H1 (cell line): ENCODE measurements at places on chromosomes 12 and 14.

DNA sequence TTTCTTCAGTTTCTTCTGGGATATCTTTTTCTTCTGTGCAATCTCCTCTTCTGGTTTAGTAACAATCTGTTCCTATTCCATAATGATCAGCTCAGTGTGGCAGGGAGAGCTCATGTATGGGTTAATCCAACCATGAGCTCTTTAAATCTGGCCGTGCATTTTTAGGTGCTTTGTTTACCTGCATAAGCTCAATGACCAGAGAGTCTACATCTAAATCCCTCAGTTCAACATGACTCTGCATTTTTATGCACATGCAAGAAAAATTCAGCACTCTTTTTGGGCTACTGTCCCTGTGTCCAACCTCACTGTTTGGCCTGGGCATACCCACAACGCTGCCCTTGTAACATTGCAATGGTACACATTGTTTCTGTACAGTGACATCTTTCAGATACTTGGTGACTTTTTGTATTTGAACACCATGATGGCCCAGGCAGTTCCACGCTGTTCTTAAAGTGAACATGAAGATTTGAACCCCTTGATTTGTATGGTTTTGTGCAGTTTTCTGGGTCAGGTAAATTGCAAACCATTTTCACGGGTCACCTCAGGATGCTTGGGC lies 243.3 kb upstream of the SRRM4 start:
- no peak for DNase-seq

DNA sequence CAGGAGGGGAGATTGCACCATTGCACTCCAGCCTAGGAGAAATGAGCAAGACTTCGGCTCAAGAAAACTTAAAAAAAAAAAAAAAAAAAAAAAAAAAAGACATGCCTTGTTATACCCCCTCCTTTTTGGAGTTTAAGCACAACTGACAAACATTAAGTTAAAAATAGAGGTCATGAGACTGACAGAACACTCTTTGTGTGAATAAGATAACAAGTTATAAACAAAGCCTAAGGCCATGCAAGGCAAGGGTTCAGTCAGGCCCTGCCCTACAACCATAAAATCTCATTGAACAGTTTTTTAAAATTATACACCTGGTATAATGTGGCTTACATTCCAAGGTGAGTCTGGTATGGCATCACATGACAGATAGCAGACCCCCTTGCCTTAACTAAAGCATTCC lies 39.3 kb downstream of the TSPAN19 start:
- no peak for DNase-seq

- DNase-seq: no peak
Observed at GRCh38 chr12:132143336-132144071, 615 bp downstream of the DDX51 start.

GRCh38 chr12:13981296-13981962 lies at the start of gene GRIN2B:
GRIN2B (minus strand) TSS chr12:13981602; CDS start chr12:13866208, 115,394 bp downstream.
- no peak for DNase-seq

- DNase-seq: no peak
Observed at GRCh38 chr14:82935691-82936090, 1402.0 kb upstream of the SEL1L start.

DNA sequence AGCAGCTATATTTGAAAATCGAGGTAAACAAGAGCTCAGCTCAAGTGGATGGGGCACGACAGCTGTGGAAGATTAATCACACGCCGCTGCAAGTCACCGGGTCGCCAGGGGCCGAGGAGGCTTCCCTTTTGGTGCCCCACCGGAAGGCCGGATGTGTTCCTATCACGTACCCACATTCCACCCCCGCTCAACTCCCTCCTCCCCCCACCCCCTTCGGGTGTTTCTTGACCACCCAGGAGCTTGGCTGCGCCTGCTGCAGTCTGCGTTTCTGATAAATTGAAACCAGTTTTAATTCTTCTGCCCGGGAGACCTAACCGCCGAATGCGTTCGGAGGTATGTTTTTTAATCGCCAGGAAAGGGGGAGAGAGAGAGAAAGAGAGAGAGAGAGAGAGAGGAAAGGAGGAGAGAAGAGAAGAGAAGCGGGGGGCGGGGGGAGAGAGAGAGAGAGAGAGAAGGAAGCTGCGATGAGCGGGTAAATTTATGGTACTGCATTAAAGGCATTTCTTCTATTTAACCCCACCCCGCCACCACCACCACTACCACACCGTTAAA lies 1.8 kb downstream of the SLC8A3 start:
- peak; percentile 62 for DNase-seq

DNA sequence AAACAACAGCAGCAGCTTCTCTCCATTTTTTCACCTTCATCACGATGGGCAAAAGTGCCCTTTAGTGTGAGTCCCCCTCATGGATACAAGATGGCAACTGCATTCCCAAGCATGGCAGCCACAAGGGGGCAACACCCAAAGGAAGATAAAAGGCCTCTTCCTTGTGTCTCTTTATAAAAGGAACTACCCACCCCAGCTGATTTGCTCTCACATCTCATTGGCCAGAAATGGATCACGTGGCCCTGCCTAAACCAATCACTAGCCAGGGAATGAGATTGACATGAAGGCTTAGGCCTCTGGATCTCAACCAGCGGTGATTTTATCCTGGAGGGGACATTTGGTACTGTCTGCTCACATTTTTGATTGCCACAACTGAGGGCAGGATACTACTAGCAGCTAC lies 21.9 kb upstream of the IFT81 start:
- DNase-seq: peak; percentile 69

GRCh38 chr12:94150240-94151121 lies 2.1 kb downstream of the PLXNC1 start:
- DNase-seq: no peak

GRCh38 chr14:30767624-30768023 lies 106.7 kb upstream of the COCH start:
- no peak for DNase-seq

DNA sequence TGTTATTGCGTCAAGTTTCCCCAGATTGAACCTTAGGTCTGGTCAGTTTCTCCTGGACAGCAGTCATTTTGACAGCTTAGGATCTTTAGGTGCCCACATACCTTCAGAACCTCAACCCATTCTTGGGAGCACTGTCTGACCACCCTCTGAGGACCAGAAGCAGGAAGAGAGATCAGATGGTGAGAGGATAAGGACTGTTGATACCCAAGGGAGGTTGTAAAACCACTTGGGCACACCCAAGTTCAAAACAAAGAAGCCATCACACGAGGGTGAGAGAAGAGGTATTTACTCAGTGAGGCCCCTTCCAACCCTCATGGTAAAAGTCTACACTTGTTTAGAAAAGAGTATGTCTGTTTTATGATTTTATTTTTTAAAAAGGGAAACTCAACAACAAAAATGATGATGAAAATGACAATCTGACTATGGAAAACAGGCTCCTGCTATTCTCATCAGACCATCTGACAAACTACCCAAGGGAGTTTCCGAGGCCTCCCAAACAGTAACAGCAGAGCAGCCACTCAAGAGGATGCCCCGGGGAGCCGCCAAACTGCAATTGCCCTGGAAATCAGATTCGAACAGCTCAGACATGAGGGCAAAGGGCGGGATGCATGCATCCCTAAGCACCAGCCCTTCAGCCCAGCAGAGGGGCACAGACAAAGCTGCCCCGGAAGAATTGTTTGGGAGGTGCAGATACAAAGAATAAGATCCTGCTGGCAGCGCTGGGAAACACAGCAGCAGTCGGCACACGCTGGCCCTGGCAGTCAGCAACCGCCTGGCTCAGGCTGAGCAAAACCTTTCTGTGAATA lies 162.6 kb upstream of the PLEKHG7 start:
- DNase-seq: peak; percentile 50

GRCh38 chr12:86137936-86138335 lies 118.3 kb downstream of the MGAT4C start:
- DNase-seq: no peak

DNA sequence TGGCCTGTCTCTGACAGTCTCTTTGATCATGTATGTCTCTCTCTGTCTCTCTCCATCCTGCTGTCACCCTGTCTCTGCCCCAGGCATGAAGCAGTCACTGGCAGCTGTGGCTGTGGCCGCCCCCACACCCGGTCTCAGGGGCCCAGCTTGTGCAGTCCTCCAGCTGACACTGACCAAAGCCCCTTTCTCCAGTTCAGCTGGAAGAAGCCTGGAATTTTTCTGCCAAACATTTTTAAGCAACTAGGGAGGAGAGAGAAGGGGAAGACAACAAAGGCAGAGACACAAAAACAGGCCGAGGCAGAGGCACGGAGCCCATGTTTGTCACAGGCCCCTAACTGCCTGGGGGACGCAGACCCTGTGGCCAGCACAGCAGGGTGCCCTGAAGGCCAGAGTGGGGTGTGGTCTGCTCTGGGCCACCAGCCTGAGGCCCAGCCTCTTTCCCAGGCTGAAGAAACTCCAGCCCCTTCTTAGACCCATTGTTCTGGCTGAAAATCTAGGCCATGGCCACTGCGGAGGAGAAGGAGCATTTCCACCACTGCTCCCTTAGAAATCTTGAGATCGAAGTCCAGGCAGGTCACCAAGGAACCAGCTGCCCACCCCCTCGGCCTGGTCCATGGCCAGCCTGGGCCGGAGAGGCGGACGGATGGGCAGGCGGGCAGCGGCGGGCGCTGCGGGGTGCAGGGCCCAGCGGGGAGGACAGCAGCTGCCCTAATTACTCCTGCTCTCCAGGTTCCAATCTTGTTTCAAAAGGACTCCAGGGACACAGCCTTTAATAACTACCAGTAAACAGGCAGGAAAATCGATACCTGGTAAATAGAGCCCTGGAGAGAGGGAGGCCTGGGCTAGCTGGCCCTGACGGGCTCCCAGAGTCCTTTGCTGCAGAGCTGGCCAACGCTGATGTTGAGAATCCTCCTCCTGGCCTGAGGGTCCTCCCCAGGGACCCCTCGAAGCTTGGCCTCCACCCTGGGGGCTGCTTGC lies 14.9 kb downstream of the DTX1 start:
- DNase-seq: no peak

DNA sequence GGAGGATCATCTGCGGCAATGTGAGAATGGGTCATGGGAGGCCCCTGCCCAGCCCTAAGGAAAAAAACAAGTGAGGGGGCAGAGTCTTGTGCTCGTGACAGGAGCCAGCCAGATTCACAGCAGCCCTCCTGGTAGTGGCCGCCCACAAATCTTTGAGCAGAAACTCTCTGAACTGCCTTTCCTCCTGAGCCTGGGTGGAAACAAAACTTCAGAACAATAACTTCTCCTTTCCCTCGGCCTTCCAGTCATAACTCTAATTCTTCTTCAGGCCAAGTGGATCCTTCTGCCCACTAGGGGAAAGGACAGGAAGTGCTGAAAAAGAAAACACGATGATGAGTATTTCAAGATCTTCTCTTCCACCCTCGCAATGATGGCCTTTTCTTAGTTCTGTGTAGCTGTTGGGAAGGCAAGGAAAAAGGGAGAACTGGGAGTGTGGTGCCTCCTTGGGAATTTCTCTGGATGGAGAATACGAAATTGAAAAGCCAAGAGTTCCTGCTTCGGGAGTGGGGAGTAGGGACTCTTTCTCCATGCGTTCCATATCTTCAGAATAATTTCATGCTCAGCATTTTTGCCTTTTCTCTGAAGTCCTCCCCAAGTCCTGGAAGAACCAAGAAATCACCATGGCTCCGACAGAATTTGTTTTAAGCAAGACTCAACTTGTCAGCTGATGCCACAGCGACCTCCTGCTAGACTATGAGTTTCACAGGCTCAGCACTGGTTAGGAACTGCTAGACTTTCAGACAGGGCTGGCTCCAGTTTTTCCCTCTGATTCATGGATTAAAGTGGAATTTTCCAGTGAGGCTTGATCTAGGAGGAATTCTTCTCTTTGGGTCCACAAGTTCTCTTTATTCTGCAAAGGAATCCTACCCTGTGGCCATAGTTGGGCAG lies 188.9 kb downstream of the CAND1 start:
- no peak for DNase-seq

- DNase-seq: no peak
Observed at GRCh38 chr14:74841230-74842207, 34.4 kb downstream of the PROX2 start.

GRCh38 chr12:114975640-114976310 lies 291.8 kb upstream of the TBX3 start:
- DNase-seq: no peak

DNA sequence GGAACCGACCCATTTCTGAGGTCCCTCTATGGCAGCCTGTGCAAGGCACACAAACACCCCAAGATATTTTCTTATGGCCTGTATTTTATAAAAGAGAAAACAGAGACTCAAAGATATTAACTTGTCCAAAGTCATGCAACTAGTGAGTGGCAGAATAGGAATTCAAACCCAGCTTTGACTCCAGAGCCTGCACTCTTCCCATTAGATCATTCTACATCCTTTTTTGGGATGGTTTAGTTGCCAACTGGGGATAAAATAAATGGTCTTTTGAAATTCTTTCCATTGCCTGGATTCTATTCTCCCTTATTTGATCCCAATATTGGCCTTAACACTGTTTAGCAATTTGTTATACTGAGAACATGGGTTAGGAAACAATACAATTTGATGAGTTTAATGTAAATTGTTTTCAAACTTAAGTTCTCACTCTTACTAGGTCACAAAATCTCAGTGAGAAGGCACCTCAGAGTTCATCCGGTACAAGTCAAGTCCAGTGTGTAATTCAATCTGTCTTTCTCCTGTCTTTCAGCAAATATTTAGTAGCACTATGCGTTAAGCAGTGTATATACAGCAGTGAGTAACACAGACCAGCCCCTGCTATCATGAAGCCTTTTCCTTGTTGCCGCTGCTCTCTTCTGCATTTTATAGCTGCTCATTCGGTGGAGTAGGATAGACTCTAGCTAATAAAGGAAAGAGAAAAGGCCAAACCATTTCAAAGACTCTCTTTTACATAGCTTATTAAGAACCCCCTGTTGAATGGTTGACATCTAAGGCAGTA lies 162.1 kb upstream of the IFNG-AS1 start:
- no peak for DNase-seq

DNA sequence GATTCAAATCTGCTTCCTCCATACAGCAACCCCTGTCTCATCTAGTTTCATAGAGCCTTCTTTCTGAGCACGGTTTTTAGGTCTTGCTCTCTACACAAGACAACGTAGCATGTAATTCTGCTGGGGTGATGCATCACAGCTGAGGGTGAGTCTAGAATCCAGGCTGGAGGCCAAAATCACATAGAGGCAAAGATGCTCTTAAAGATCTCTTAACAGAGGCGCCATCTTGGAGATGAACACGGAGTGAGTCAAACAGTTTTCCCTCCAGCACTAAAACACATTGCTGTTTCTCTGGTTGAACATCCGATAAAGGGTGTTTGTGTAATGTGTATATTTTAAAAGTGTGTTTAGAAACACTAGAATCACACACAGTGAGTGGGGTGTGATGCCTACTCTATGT lies 78.9 kb downstream of the NOS1 start:
- no peak for DNase-seq

- DNase-seq: no peak
Observed at GRCh38 chr12:6950811-6951540, at the start of gene PTPN6. PTPN6 (plus strand) TSS chr12:6951356; CDS start chr12:6951513, 157 bp downstream.

GRCh38 chr12:130705178-130705822 lies 10.8 kb downstream of the RIMBP2 start:
- no peak for DNase-seq

- DNase-seq: no peak
Observed at GRCh38 chr14:102922490-102923200, at the start of gene AMN. AMN (plus strand) TSS chr14:102922663; CDS start chr14:102922689, 26 bp downstream.

- peak; percentile 65 for DNase-seq
Observed at GRCh38 chr14:70822530-70823185, 13.3 kb upstream of the MAP3K9 start.

GRCh38 chr12:103962493-103962892 lies 3.2 kb upstream of the TDG start:
- no peak for DNase-seq
